IPS-NIHi11 (cell line): ENCODE measurements at places on chromosomes 3 and 15.

- no peak for DNase-seq
Observed at GRCh38 chr3:126212250-126212619, 31.8 kb upstream of the ALDH1L1 start.

DNA sequence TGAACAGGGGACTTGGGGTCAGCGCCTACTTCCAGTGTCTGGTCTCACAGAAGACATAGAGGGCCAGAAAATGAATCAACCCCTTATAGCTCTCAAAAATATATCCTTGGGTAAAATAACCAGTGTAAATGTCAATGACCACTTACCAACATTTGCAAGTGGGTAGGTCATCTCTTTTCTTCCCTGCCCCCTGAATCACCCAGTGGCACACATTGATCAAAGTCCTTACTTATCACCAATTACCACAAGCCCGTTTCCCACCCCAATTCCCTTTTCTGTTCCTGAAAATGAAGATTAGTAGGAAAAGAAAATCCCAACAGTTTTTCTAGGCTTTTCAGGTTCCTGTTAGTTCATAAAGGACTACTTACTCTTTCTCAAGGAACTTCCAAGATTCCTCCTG lies 70.5 kb upstream of the HEG1 start:
- DNase-seq = no peak

GRCh38 chr3:135084405-135084804 lies 289.3 kb downstream of the EPHB1 start:
- no peak for DNase-seq

DNA sequence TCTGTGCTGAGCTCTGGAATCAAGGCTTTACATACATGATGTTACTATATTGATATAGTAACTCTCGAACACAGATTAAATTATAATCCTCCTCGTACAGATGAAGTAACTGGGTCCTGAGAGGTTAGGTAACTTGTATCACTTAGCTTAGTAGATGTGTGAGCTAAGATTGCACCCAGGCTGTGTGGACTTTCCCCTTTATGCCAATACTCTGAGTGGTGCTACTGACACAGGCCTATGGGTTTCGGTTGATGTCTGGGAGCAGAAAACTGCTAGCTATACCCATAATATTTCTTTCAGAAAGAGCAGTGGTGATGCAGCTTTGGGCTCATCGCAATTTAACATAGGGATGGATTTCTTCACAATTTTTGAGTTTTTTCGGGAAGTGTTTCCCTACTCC lies 259.7 kb downstream of the RBMS3 start:
- DNase-seq = no peak

DNA sequence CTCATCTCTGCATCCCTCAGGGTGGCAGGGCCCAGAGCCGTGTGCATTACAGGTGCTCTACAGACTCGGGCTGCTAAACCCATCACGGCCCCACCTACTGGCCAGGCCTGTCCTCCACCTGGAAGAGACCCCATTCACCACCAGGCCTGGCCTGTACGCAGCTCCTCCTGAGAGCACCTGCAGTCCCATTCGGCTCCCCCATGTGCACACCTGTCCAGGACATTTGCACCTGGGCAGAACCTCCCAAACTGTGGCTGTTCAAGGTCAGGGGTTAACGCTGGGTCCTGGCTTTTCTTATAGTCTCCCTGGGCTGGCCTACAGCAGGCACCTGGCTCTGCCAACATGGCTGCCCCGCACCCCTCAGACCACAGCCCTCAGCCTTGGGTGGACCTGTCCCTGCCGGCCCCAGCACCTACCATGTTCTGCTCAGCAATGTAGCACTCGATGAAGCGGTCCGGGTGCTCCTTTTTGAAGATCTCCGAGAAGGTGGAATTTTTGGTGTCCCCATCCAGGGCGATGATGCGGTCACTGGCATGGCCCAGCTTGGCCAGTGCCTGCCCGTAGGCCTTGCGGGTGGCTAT lies 25.7 kb downstream of the TKT start:
- peak; percentile 72 for DNase-seq

GRCh38 chr3:161559177-161559998 lies 62.8 kb downstream of the OTOL1 start:
- DNase-seq = peak; percentile 50

DNA sequence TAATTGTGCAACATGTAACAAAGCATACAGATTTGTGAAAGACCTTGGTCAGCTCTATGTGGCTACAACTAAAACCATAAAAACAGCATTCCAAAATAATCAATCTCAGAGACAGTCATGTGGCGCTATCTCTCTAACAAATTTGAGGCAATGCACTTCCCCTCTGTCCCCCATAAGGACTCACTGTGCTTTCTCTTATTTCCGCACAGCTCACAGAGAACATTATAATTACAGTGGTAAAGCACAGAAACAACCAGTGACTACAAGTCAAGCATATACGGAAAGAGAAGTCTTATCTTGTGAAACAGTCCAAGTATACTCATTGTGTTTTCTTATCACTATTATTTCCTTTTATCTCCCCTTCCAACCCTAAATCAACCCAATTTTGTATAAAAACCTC lies 64.3 kb downstream of the RYK start:
- DNase-seq = no peak

- DNase-seq = no peak
Observed at GRCh38 chr3:126378341-126378751, 16.4 kb upstream of the CFAP100 start.

- DNase-seq = no peak
Observed at GRCh38 chr15:44207643-44208042, 12.6 kb upstream of the FRMD5 start.

DNA sequence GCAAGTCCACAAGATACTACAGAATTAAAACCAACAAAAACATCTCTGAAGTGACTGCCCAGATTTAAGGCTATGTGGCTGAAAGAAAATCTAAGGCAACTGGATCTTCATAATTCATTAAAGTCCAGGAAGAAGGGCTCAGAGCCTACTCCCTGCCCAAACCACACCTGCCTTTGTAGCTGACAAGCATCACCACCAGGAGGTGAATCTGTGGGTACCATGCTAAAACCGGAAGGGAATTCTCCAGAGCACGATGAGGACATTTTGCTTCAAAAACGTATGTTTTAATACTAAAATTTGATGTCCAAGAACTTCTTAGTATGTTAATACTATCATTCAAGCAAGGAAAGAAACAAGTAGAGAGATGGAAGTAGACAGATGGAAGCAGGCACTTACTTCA lies 495.9 kb upstream of the NECTIN3 start:
- no peak for DNase-seq

GRCh38 chr3:46662771-46663551 lies 30.5 kb downstream of the ALS2CL start:
- peak; percentile 6 for DNase-seq

DNA sequence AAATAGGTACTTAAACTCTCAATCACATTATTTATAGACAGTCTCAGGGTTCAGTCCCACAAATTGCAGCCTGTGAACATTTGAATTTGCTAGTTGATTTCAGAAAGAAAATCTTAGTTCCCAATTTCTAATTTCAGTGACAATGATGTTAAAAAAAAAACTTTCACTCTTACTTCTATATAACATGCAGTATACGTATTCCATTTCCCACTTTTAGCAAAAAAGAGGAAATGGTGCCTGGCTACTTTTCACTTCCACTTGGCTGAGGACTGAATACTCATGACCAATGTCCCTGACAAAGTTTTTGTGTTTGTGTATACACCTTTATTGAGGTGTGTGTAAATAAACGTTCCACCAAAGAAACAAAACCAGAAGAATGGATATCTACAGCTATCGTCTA lies 32.1 kb upstream of the XCR1 start:
- no peak for DNase-seq

- DNase-seq = no peak
Observed at GRCh38 chr3:61578667-61579367, 17.4 kb downstream of the PTPRG start.
